ENCODE measurements at places on chromosomes 7 and 10.

- no peak for DNase-seq
These were observed 77.1 kb upstream of the CAMK2B start for GRCh38 chr7:44402401-44403060.

GRCh38 chr10:78341953-78342614 is 308.4 kb downstream of the RPS24 start:
- DNase-seq = no peak

- no peak for DNase-seq
These were observed 737.8 kb downstream of the LRMDA start for GRCh38 chr10:76169246-76169645.

DNA sequence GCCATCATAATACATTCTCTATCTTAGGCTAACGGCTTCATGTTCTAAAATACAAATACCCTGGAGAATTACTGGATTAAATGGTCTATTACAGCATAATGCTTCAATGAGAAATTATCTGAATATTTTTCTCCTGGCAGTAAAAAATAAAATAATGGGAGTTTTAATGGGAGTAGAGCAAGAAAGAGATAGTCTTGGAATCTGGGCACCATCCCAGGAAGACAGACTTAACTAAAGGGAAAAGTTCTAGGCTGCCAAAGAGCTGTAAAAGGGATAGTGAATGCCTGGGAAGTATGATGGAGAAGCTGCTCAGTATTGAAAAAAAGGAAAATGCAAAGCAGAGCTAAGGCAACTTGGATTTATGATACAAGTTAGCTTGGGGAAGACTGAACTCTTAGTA is 12.1 kb upstream of the SYPL1 start:
- no peak for DNase-seq

DNA sequence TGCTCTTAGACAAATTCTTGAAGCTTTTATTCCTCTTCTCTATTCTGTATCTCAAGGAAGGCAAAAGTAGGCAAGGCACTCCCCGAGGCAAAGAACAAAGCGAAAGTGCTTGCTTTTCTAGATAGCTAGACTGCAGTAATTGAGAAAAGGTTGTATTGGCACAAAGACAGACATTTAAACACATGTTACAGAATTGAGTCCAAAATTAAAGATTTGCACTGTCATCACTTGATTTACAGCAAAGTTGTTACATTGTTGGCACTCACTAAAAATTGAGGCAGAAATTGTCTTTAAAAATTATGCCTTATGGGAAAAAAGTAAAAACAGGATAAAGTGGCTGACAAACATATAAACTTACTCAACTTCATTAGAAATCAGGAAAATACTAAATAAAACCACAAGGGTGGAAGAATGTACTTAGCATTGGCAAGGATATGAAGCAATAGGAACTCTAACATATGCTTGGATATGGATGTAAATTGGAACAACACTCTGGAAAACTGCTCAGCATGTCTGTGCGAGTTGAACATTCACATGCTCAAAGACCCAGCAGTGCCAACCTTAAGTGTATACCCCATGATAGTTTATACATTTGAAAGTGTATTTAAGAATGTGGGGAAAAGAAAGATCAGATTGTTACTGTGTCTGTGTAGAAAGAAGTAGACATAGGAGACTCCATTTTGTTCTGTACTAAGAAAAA is 491.3 kb downstream of the GLRX3 start:
- no peak for DNase-seq
